CD4-positive, alpha-beta T cell treated with Interleukin-6 at 100 ng/mL for 8 hours (primary cell): ENCODE measurements at places on chromosomes 1 and 21.

DNA sequence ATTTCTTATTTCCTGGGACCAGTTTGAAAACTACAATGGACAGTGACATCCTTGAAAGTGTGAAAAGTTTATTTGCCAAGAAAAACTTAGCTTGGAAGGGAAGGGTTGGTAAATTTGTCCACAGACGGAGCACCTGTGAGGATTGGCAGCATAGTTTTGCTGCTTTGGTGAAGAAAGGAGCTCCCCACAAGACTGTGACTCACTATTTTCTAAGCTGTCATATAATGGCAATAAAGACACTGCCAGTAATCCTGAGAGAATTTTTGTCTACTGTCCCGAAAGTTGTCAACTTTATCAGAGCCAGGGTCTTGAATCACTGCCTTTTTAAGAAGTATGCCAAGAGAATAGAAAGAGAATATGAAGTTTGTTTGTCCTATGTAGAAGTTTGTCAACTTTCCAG lies 230.8 kb downstream of the NEGR1 start:
- no peak for DNase-seq

DNA sequence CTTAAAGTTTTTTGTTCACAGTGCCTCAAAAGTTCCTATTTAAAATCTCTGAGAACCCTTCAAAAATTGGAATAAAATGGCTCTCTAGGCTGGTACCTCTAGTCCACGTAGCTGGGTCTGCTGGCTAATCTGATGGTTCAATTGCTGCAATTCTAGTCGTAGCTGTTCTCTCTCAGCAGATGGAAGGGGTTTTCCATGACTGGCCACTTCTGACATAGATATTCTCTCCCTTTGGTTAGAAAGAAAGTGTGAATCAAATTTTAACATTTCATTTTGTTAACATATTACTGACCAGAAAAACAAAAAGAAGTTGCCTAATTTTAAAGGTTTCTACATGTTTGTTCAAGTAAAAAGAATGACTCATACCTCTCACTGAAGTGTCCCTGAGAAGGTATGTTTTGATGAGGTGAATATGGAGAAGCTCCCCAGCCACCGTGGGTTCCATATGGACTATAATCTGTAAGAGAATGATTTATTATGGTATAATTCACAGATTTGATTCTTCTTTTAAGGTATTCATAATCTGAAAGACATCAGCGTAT lies 29.3 kb upstream of the SERPINC1 start:
- DNase-seq = no peak

DNA sequence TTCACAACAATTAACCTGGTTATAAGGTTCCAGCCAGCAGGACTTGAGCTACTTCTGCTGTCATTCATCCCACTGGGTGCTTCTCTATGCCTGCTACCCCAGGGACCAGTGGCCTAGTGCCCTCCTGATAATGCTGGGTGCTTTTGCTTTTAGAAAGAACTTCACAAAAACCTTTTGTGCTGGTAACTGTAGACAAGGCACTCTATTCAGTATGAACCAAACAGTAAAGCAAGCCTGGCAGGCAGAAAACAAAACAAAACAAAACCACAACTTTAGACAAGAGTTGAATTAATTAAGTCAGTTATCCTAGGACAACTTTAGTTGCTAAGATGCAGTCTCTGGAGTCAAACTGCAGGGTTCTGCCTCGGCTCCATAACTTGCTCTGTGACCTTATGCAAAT lies 61.9 kb upstream of the ADGRL2 start:
- DNase-seq = no peak

DNA sequence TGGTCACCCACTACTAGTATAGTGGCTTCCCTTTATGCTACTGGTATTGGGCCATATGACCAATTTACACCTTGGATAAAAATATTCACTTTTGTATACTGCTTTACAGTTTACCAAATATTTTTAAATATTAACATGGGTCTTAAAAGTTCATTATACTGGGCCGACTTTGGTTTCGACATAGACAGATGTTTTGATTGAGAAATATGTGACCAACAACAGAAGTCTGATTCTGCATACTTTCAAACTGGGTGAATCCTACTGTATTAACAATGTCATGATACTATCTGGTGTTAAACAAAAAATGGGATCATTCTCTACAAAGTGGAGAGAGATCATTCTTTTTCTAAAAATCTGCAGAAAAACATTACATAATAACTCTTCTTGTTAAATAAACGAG lies 134.8 kb downstream of the AKT3 start:
- DNase-seq = no peak

- DNase-seq = no peak
Measured at GRCh38 chr21:27372381-27372780, 405.5 kb upstream of the ADAMTS5 start.

DNA sequence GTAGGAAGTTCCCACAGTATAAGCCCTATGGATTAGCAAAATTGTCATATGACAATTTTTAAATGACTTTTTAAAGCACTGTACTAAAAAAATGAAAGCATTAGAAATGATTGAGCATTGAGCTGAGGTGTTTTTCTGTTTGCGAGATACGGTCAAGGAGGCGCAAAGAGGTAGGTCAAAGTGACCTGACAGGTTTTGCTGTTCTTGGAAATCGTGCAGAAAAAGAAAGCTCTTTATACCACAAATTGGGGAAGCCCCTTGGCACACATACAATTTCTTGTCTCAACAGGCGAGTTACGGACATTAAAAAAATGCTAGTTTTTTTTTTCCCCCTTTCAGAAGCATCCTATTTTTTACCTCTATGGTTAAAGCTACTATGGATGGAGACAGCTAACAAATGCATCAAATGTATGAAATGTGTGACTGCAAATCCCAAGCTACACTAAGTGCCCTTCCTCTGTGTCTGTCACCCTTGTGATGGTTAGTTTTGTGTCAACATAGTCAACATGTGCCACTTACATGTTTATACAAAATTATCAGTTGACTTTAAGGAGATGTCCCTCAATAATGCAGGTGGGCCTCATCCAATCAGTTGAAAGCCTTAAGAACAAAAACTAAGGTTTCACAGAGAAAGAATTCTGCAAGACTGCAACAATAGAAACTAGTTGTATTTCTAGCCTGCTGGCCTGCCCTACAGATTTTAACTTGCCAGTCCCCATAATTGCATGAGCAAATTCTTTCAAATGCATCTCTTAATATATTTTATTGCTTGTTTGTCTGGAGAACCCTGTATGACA lies 29.3 kb downstream of the CRYZ start:
- no peak for DNase-seq

DNA sequence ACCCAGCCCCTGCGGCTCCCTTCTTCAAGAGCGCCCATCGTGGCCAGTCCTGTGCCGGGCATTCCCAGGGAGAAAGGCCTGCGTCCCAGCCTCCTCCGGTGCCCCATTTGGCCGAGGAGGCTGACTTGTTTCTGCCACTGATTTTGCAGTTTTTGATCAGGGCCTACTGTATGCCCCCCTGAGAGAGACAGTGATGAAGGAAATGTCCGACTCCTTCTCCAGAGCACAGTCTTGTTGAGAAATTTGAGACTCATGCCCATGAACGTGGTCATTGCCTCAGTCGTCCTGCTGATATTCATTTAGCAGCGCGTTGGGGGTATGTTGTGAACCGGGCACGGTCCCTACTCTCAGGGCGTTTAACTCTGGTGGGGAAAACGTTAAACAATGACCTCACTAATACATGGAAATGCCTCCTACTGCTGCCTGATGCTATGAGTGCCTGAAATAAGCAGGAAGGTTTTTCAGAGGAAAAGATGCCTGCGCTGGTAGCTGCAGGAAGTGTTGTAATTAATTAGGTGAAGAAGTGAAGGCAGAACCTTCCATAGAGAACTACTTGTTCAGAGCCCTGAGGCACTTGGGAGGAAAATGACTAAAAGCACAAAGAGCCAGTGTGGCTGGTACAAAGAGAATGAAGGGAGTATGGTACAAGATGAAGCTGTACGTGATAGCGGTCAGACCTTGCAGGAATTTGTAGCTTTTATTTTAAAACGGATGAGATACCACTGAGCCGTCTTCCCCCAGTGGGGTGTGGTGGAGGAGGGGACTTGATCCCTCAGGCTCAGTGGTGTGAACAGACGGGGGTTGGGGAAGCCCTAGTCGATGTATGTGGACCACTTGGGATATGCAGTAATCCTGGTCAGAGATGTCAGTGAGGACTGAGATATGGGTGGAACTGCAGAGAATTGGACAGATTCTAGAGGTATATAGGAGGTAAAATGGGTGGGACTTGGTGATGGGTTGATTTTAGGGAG lies 730 bp downstream of the ZCCHC17 start:
- DNase-seq = no peak
